Astrocyte (in vitro differentiated cells and primary cell): ENCODE measurements at places on chromosomes 13 and 19. TPM values are rescaled to one million over a fixed set of nuclear protein-coding genes. Genes with fewer than 3 reads are reported as not detected.

Gene ZNF443
- 2.5 and 4.3 TPM in 2 replicates for total RNA-seq

GRCh38 chr13:66353664-66354063 is 876.5 kb downstream of the PCDH9 start:
- DNase-seq: peak; percentile 25

Gene CADM4
- total RNA-seq: 40.8 and 52.1 TPM in 2 replicates

Gene PSG2
- total RNA-seq: 0.31 and 0.41 TPM in 2 replicates

Gene GIPR
- total RNA-seq: 4.4 and 4.6 TPM in 2 replicates

DNA sequence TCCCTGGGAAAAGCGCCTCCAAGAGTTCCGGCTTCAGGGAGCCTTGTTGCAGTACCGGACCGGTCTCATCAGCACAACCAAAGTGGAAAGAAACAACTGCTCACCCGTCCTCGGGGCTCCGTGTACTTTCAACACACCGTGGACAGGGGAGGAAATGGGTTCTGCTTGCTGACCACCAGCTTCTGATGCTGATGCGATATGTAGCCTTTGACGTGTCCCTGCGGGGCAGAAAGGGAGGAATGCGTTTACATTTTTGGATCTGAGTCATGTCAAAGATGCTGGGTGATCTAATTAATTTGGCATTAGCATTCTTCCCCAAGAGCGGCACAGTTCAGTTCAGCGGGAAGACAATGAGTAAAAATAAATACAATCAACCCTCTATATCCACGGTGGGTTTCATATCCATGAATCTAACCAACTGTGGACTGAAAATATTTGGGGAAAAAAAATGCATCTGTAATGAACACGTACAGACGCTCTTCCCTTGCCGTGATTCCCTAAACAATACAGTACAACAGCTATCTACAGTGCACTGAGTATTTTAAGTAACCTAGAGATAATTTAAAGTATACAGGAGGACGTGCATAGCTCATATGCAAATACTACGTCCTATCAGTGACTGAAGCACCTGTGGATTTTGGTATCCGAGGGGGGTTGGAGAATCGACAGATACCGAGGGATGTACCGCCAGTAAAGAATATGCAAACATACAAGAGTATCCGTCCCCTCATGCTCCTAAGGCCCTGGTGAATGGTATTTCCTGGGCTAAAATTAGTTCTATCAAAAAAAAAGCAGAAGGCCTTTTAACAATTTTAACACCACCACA is 19.8 kb downstream of the PROZ start:
- peak; percentile 97 for DNase-seq

Gene ZNF470
- total RNA-seq: 4.9 and 6.8 TPM in 2 replicates

Gene TMEM150B
- total RNA-seq: not detected in 2 replicates

Gene LIM2
- total RNA-seq: not detected in 2 replicates

GRCh38 chr19:28530406-28531035 is 682.4 kb downstream of the UQCRFS1 start:
- no peak for DNase-seq

DNA sequence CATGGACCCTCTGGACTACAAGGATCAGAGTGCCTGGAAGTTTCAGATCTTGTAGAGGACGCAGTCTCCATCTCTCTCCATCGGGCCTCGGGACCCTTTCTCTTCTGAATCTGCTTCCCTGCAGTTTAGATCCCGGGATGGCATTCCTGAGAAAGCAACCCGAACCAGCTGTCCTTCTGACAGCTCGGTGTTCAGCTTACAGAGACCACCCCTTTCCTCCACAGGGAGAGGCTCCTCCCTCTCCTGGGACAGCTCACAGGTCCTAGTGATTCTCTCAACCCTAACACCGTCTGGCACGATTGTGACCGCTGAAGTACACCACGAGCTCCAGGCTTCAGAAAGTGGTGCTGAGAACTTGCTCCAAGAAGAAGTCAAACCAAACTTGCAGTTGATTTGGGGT is 18.2 kb downstream of the CRX start:
- no peak for DNase-seq

Gene ZNF135
- total RNA-seq: 1.5 and 1.7 TPM in 2 replicates

DNA sequence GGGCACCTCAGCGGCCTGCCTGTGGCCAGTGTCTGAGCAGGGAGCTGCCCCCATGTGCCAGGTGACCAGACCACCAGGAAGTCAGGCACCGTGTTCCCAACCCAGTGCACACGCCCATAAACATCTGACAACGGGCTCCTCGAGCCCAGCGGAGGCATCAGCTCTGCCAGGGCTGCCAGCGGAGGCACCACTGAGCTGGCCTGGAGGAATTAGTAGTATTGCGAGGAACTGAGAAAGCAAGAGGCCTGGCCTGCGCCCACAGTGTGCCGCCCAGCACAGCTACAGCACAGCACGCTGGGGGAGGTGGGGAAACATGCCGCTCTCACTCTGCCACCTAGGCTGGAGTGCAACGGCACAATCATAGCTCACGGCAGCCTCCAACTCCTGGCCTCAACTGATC is 44.6 kb downstream of the ANKRD27 start:
- no peak for DNase-seq

DNA sequence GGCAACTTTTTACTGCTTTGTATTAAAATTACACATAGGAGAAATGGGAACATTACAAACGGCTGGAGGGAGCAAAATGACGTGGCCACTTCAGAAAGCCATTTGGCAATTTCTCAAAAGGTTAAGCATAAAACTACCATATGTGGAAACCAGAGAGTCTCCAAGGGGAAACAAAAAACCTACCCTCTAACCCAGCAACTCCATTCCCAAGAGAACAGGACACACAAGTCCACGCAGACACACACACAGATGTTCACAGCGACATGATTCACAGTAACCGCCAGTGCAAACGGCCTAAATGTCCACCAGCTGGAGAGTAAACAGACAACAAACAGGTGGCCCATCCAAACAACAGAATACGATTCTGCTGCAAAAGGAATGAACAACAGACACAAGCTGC is 37.2 kb downstream of the STK24 start:
- peak; percentile 22 for DNase-seq

GRCh38 chr19:58392945-58393724 is 2.3 kb upstream of the RNF225 start:
- no peak for DNase-seq

Gene ZNF737
- 10.9 and 13.7 TPM in 2 replicates for total RNA-seq

- no peak for DNase-seq
These were observed 11.3 kb upstream of the PRKD2 start for GRCh38 chr19:46728208-46728607.

GRCh38 chr13:112434937-112435523 is 58.9 kb downstream of the SPACA7 start:
- no peak for DNase-seq

DNA sequence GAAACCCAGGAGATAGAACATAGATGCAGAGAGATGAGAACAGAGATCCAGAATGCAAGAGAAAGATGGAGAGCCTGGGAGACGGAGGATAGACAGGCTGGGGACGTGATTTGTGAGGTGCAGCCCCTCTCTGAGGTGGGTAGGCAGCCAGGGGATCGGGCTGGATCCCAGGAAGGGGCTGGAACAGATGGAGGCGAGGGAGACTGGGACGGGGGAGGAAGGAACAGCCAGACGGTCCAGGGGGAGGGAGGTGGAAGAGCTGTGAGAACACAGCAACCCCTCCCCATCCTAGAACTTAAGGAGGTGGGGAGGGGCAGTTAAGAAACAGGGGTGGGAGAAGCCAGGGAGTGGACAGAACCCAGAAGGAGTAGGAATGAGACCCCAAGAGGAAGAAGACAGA is 3.1 kb downstream of the SLC17A7 start:
- DNase-seq: no peak
